ENCODE measurements at places on chromosomes 1 and 21. TPM values are rescaled to one million over a fixed set of nuclear protein-coding genes. Genes with fewer than 3 reads are reported as not detected.

DNA sequence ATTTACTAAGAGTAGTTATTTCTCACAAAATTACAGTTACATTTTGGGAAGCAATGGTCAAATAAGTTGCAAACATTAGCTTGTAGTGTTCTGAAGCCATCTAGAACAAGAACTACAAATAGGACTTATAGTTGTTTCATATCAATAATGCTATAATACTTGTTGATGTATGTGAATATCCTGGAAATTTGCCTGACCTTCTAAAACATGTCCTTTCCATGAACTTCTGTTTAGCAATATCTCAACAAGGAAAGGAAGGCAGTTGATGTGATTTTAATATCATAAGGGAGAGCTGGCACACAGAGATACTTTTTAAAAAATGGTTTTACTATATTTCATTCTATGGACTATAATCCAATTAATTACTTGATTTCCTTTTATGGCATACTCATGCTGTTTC is 47.1 kb upstream of the SAMSN1 start:
- DNase-seq: no peak

DNA sequence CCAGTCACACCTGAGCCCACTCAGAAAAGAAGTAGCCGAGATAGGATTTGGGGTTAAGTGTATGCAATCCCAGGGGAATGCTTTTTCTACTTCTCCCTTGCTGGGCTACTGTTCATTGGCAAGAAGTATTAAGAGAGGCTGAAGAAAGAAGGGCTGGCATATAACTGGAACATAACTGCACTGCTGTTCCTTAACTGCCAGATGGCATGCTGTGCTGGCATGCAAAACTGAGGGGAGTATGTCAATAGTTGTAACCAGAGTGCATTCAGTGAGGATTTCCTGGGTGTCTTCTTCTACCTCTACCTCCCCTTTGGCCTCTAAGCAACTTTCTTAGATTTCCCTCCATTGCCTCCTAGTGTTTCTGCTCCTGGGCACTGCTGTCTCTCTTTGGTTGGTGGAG is 66.4 kb downstream of the TNR start:
- no peak for DNase-seq

Gene OR6N2
- not detected for total RNA-seq

DNA sequence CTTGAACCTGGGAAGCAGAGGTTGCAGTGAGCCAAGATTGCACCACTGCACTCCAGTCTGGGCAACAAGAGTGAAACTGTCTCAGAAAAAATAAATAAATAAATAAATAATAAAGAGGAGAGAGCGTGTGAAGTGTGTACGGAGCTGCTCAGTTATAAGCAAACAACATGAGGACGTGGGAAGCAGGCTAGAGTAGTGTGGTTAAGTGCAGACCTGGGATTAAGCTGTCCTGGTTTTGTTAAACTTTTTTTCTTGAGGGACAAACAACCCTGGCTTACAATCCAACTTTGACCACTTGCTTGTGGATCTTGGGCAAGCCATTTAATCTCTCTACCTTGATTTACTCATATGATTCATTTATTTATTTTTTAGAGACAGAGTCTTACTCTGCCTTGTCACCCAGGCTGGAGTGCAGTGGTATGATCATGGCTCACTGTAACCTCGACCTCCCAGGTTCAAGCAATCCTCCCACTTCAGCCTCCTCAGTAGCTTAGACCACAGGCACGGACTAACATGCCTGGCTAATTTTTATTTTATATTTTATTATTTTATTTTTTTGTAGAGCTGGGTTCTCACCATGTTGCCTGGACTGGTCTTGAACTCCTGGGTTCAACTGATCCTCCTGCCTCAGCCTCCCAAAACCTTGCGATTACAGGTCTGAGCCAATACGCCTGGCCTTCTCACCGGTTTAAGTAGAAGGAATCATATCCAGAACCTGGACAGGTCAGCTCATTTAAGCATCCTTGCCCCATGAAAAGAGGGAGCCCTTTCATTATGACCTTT is 52.7 kb downstream of the RPS6KA1 start:
- DNase-seq: no peak

Gene THEM5
- not detected for total RNA-seq

DNA sequence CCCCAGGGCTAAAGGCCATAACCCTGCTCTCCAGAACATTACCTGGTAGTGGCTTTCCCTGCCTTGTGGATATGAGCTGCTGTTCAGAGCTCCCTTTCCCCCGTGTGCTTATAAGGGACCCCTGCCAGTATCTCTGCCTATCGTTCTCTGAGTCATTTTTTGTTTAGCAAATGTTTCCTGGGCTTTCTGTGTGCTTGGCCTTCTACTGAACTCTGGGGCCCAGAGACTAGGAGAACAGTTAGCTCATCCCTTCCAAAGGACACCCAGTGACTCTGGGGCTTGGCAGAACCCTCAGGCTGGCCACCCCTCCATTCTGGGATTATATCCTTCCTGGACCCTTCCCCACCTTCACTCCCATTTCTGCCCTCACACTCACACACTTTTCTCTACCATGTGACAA is 80.8 kb upstream of the POU3F1 start:
- DNase-seq: no peak

All from HFFc6 (cell line).